ENCODE measurements at places on chromosomes 2 and 18. TPM values are rescaled to one million over a fixed set of nuclear protein-coding genes. Genes with fewer than 3 reads are reported as not detected.
A peak's percentile ranks its signal among the peaks of the same experiment; 100 is the strongest.

DNA sequence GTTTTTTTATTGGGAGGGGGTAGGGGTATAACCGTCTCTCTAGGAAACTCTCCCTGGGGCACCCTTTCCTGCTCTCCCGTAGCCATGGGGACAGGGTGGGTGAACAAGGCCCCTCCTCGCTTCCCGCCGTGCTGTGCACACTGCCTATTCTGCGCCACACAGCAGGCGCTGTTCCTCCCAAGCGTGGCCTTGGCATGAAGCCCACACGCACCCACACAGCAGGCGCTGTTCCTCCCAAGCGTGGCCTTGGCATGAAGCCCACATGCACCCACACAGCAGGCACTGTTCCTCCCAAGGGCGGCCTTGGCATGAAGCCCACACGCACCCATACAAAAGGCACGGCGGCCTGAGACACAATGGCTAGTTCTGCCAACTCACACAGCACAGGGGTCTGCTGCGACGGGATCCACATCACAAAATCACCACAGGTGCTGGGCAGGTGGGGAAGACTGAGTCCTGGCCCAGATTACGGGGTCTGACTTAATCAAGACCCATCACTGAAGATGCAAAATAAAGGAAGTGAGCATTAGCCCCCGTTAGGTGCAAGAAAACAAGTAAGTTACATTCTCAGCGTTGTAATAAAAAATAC, 46.6 kb upstream of the TPO start:
- no peak overlapping the region for H3K4me3 ChIP-seq
- H3K27me3 ChIP-seq, result peaks cover 9% of the 10 kb centered on the region
- no peak overlapping the region for H3K27ac ChIP-seq
- H3K36me3 ChIP-seq, result no peaks in the 10 kb centered on the region
- no peak for DNase-seq

DNA sequence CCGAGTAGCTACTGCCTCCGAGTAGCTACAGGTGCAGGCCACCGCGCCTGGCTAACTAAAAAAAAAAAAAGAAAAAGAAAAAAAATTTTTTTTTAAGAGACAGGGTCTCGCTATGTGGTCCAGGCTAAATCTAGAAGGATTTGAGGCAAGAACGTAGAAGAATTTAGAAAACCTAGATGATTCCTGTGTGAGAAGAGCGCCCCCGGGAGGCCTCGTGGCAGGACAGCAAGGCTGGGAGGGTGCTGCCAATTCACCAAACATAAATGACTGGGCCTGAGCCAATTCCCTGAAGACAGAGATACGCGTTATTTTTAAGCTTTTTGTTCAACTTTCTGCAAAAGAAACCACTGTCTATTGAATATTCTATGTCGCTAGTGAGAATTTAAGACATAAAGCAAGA, 90.1 kb upstream of the TGFA start:
- no peak overlapping the region for H3K4me3 ChIP-seq
- H3K27ac ChIP-seq, result no peak overlapping the region
- H3K27me3 ChIP-seq, result peaks cover 33% of the 10 kb centered on the region

GRCh38 chr2:226256709-226257376, 542.8 kb downstream of the IRS1 start:
- peaks cover 2% of the 10 kb centered on the region for H3K36me3 ChIP-seq
- H3K4me3 ChIP-seq, result no peak overlapping the region
- no peak for DNase-seq
- H3K27me3 ChIP-seq, result no peaks in the 10 kb centered on the region
- peaks cover 7% of the 10 kb centered on the region for H3K4me1 ChIP-seq

GRCh38 chr2:12164689-12165088, 418.3 kb downstream of the LPIN1 start:
- no peak for DNase-seq
- H3K36me3 ChIP-seq, result no peaks in the 10 kb centered on the region
- H3K27me3 ChIP-seq, result peaks cover 5% of the 10 kb centered on the region
- H3K4me1 ChIP-seq, result peaks cover 11% of the 10 kb centered on the region
- no peak overlapping the region for H3K4me3 ChIP-seq
- H3K27ac ChIP-seq, result no peak overlapping the region

- no peaks in the 10 kb centered on the region for H3K36me3 ChIP-seq
- peaks cover 22% of the 10 kb centered on the region for H3K4me1 ChIP-seq
- H3K27ac ChIP-seq, result no peak overlapping the region
- no peak overlapping the region for H3K4me3 ChIP-seq
- no peak for DNase-seq
Measured at GRCh38 chr2:160157861-160158829, 41.9 kb downstream of the ITGB6 start.

DNA sequence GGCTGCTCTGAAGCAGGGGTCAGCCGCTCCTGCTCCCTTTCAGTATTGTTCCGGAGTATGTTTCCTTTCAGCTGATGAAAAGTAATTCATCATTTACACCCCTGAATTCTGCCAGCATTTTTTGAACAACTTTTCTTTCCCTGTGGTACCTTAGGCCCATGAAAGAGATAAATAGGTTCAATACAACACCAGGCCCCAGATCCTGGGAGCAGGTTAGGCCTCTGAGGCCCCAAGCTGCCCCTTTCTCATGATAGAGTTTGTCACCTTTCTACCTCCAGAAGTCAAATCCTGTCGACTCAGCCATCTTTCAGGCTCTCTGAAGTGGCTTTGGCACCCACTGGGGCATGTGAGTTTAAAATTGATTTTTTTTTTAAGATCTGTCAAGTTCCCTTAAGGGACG, 1415.1 kb upstream of the ZEB2 start:
- no peak overlapping the region for H3K27ac ChIP-seq
- no peak overlapping the region for H3K4me3 ChIP-seq
- no peak for DNase-seq
- H3K27me3 ChIP-seq, result no peaks in the 10 kb centered on the region
- peaks cover 2% of the 10 kb centered on the region for H3K4me1 ChIP-seq

GRCh38 chr2:235551965-235552364, 58.1 kb downstream of the AGAP1 start:
- H3K4me1 ChIP-seq, result peaks cover 14% of the 10 kb centered on the region
- DNase-seq, result peak; percentile 68
- no peaks in the 10 kb centered on the region for H3K36me3 ChIP-seq
- no peaks in the 10 kb centered on the region for H3K27me3 ChIP-seq

DNA sequence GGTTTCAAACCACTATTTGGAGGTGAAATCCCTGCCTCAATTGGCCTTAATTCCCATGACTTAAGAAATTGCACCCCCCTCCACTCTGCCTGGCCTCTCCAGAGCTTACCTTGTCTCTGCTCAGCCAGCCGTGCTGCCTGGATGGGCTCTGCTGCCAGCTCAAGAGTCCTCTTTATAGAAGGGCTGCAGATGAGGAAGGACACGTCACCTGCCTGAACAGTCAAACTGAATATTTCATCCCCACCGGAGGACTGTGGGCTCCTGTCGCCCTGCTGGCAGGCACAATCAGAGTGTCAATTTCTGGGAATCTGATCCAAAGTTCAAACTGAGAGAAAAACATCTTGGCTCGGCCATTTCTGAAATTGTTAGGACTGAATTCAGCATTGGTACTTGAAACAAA, at the start of gene OTOS:
OTOS (minus strand) TSS at position 148 of the 400 bp plus-strand sequence. CDS start 332 bp downstream, outside the sequence.
- no peak within 1 kb of the TSS for H3K27ac ChIP-seq
- DNase-seq, result peak; percentile 41
- no peaks in the 10 kb centered on the region for H3K36me3 ChIP-seq
- H3K27me3 ChIP-seq, result peaks cover 12% of the 10 kb centered on the region
- H3K4me1 ChIP-seq, result peaks cover 7% of the 10 kb centered on the region

DNA sequence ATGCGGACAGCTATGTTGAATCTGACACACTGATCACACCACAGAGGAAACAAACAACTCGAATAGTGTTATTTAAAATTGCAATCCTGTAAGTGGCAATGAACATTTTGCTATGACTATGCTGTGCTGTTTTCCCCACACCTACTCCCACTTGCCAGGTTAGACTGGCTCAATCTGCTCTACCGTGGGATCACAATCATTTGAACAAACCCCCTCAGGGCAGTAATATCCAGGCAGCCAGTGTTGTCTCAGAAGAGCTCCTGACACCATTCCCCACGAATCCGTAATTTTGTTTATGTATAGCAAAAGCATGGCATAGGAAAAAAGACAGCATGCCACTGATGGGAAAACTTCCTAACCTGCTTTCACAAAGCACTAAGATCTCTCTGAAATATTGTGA, 284.3 kb downstream of the ERBB4 start:
- no peak for DNase-seq
- H3K27me3 ChIP-seq, result no peaks in the 10 kb centered on the region
- no peaks in the 10 kb centered on the region for H3K36me3 ChIP-seq
- H3K4me3 ChIP-seq, result no peak overlapping the region
- H3K27ac ChIP-seq, result no peak overlapping the region
- H3K4me1 ChIP-seq, result no peaks in the 10 kb centered on the region

DNA sequence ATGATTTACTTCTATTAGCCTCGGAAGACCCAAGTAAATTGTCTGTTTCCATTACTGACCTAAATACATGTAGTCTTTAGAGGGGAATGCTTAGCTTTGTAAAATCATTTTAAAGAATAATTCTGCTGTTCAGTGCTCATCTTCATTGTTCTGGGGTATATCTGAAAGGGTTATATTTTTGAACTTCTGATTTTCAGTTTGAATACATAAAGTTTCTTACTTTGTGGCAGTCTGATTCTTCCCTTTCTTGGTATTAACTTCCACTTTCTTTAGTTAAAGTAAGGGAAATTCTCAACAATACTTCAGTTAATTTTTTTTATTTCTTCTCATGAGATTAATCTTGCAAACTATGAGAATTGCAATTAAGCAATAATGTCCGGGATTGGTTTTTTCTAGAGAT, 148.4 kb downstream of the DOCK10 start:
- no peak for DNase-seq
- H3K27me3 ChIP-seq, result no peaks in the 10 kb centered on the region

GRCh38 chr2:20488201-20488641, 41.3 kb downstream of the RHOB start:
- H3K4me3 ChIP-seq, result peak overlapping the region; percentile 12
- peaks cover 53% of the 10 kb centered on the region for H3K4me1 ChIP-seq
- H3K27ac ChIP-seq, result peak overlapping the region; percentile 85

DNA sequence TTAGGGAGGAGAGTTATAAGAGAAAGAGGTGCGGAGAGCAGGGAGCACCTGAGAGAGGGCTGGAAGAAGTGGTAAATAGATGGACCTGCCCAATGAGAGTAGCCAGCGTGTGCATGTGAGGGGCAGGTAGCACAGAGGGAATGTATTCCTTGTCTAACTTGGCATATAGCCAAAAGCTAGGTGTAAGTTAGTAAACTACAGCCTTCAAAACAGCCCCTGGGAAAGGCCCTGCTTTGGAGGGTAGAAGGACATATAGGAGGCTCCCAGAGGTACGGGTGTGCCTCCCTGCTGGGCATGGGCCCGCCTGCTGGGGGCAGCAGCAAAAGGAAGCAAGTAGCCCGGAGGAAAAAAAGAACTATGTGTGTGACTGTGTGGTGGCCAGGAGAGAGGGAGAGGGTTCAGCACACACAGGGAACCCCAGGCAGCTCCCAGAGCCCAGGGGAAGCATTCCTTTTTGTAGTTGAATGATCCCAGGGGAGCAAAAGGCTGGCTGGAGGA, 48.0 kb downstream of the TCF7L1 start:
- no peak overlapping the region for H3K27ac ChIP-seq
- peak; percentile 49 for DNase-seq
- no peak overlapping the region for H3K4me3 ChIP-seq

- H3K4me1 ChIP-seq, result peaks cover 39% of the 10 kb centered on the region
- H3K27ac ChIP-seq, result peak overlapping the region; percentile 100
- no peaks in the 10 kb centered on the region for H3K36me3 ChIP-seq
- no peaks in the 10 kb centered on the region for H3K27me3 ChIP-seq
- peak overlapping the region; percentile 99 for H3K4me3 ChIP-seq
Measured at GRCh38 chr2:27356056-27356381, 545 bp downstream of the GTF3C2 start.

DNA sequence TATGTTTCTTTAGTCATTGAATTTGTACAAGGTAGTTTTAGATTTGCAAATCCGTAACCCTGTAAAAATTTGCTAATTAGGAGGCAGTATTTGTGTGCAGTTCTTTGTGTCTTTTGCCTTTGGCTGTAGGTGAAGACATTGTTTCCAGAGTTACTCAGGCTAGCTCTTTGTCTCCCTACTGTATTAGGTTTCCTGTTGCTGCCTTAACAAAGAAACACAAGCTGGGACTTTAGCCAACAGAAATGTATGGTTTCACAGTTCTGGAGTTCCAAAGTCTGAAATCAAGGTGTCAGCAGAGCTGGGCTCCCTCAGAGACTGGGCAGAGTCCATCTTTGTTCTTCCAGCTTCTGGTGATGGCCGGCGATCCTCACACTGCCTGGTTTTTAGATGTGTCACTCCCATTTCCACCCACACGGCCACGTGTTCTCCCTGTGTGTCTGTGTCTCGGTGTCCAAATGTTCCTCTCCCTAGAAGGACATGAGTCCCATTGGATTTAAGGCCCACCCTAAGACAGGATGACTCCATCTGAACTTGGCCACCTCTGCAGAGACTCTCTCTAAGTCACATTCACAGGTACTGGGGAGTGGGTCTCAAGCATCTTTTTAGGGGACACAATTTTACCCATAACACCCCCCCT, 309.7 kb downstream of the GALR1 start:
- no peaks in the 10 kb centered on the region for H3K36me3 ChIP-seq
- no peak for DNase-seq
- H3K27me3 ChIP-seq, result no peaks in the 10 kb centered on the region
- H3K27ac ChIP-seq, result no peak overlapping the region
- H3K4me1 ChIP-seq, result peaks cover 4% of the 10 kb centered on the region

- H3K4me1 ChIP-seq, result peaks cover 50% of the 10 kb centered on the region
- no peaks in the 10 kb centered on the region for H3K27me3 ChIP-seq
- H3K27ac ChIP-seq, result peak overlapping the region; percentile 72
- no peak overlapping the region for H3K4me3 ChIP-seq
- no peak for DNase-seq
Measured at GRCh38 chr2:98805412-98806171, 74.7 kb upstream of the MGAT4A start.

- H3K4me3 ChIP-seq, result no peak overlapping the region
- peaks cover 15% of the 10 kb centered on the region for H3K27me3 ChIP-seq
- no peak overlapping the region for H3K27ac ChIP-seq
- peaks cover 3% of the 10 kb centered on the region for H3K36me3 ChIP-seq
- no peak for DNase-seq
Measured at GRCh38 chr2:176391148-176391419, 121.8 kb downstream of the MTX2 start.

GRCh38 chr2:145095641-145096435, 575.9 kb upstream of the ZEB2 start:
- H3K4me1 ChIP-seq, result peaks cover 56% of the 10 kb centered on the region
- peak overlapping the region; percentile 87 for H3K27ac ChIP-seq
- H3K4me3 ChIP-seq, result no peak overlapping the region
- DNase-seq, result no peak
- H3K36me3 ChIP-seq, result peaks cover 1% of the 10 kb centered on the region

- H3K36me3 ChIP-seq, result no peaks in the 10 kb centered on the region
- H3K4me1 ChIP-seq, result peaks cover 18% of the 10 kb centered on the region
- DNase-seq, result no peak
- H3K4me3 ChIP-seq, result no peak overlapping the region
- H3K27me3 ChIP-seq, result peaks cover 5% of the 10 kb centered on the region
Measured at GRCh38 chr2:166499281-166499680, 5.2 kb upstream of the SCN7A start.

- no peak overlapping the region for H3K4me3 ChIP-seq
- H3K27ac ChIP-seq, result peak overlapping the region; percentile 2
- no peak for DNase-seq
- peaks cover 28% of the 10 kb centered on the region for H3K4me1 ChIP-seq
Measured at GRCh38 chr2:186533717-186534116, 47.7 kb downstream of the ZC3H15 start.

Gene VWA3B
- not detected for total RNA-seq

Gene UXS1
- total RNA-seq, result 19.7 TPM

Gene C1QL2
- total RNA-seq, result not detected

Gene TBR1
- total RNA-seq, result not detected

Gene XPO1
- 89.8 TPM for total RNA-seq

Gene SCYGR4
- not detected for total RNA-seq

Measured in chondrocyte (in vitro differentiated cells).